Mesothelial cell of epicardium (in vitro differentiated cells): ENCODE measurements at places on chromosomes 5 and 9.

DNA sequence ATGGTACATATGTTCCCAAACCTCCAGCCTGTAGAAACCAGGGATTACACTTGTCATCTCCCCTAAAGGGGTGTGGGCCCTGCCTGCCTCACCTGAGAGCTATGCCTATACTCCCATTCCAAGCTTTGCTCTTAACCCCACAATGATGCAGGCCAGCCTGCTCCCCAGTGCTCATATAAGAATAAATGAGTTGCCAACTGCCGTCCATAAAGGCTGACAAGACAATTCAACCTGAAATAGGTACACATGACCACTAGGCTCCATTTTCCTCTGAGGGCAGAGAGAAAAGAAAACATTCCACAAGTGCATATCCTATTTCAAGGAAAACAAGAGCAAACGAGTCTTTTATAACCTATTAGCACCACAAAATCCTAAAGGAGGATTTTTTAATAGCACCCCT is 28.4 kb downstream of the SKP1 start:
- H3K4me1 ChIP-seq, result peaks cover 13% of the 10 kb centered on the region
- DNase-seq, result no peak
- peak overlapping the region; percentile 33 for H3K27ac ChIP-seq
- H3K4me3 ChIP-seq, result no peak overlapping the region
- H3K27me3 ChIP-seq, result no peaks in the 10 kb centered on the region

GRCh38 chr5:175032741-175033151 is 308.4 kb downstream of the MSX2 start:
- DNase-seq, result no peak
- no peak overlapping the region for H3K4me3 ChIP-seq
- no peaks in the 10 kb centered on the region for H3K4me1 ChIP-seq
- peaks cover 24% of the 10 kb centered on the region for H3K27me3 ChIP-seq
- no peak overlapping the region for H3K27ac ChIP-seq
- H3K36me3 ChIP-seq, result no peaks in the 10 kb centered on the region

- H3K27ac ChIP-seq, result no peak overlapping the region
- peaks cover 15% of the 10 kb centered on the region for H3K27me3 ChIP-seq
- no peak for DNase-seq
- peaks cover 9% of the 10 kb centered on the region for H3K4me1 ChIP-seq
These were observed 149.5 kb upstream of the PTCH1 start for GRCh38 chr9:95666096-95666784.

- H3K27ac ChIP-seq, result no peak overlapping the region
- H3K36me3 ChIP-seq, result no peaks in the 10 kb centered on the region
- H3K4me3 ChIP-seq, result no peak overlapping the region
- H3K27me3 ChIP-seq, result peaks cover 9% of the 10 kb centered on the region
- no peaks in the 10 kb centered on the region for H3K4me1 ChIP-seq
These were observed 75.6 kb downstream of the DMRTA1 start for GRCh38 chr9:22522206-22522740.

GRCh38 chr9:91320299-91320698 is 41.4 kb downstream of the AUH start:
- no peaks in the 10 kb centered on the region for H3K27me3 ChIP-seq
- no peak overlapping the region for H3K4me3 ChIP-seq
- peaks cover 2% of the 10 kb centered on the region for H3K36me3 ChIP-seq
- H3K27ac ChIP-seq, result no peak overlapping the region

DNA sequence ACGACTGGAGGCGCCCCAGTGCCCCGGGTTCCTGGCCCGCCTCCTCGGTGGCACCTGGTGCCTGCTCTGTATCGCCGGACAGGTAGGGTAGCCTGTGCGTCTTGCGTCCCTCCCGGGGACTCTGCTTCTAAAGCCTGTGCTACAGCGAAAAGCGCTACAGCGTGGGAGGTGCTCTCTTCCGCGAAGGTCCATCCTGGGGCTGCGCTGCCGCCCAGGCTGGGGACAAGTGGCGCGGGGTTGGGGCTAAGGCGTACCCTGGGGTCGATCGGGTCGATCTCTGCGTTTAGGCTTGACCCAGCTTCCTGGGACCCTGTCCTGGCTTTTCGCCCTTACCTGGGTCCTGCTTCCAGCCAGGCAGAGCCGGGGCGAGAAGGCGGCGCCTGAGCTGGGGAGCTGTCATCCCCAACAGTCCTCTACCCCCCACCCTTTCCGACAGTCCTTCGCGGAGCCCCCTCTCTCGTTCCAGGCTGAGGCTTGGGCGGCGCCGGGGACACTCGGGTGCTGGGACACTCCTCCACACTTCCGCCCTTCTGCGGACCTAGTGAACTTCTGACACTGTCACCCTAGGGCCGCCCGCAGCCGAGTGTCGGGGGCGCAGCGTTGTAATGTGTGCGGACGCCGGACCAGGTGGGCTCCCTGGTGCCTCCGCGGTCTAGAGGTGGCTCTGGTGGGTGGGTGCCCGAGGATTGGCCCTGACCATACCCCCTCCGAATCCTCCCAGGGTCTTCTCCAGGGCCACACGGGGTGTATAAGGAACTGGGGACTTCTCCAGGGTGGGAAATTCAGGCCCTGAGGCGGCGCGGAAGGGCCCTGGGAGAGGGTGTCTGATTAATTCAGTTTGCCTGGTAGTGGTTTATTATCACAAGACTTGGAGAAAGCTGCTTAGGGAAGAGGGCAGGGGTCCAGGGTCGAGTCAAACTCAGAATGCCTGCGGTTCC is 328.2 kb downstream of the SH3GL2 start:
- peaks cover 2% of the 10 kb centered on the region for H3K36me3 ChIP-seq
- peaks cover 21% of the 10 kb centered on the region for H3K4me1 ChIP-seq
- no peak for DNase-seq
- no peak overlapping the region for H3K27ac ChIP-seq

GRCh38 chr5:58133631-58134296 is 326.1 kb downstream of the PLK2 start:
- H3K27ac ChIP-seq, result peak overlapping the region; percentile 50
- H3K36me3 ChIP-seq, result no peaks in the 10 kb centered on the region
- peaks cover 20% of the 10 kb centered on the region for H3K4me1 ChIP-seq
- H3K4me3 ChIP-seq, result no peak overlapping the region

GRCh38 chr5:61142811-61143210 is 19.5 kb downstream of the SMIM15 start:
- H3K36me3 ChIP-seq, result no peaks in the 10 kb centered on the region
- DNase-seq, result no peak
- no peak overlapping the region for H3K27ac ChIP-seq
- H3K4me1 ChIP-seq, result peaks cover 8% of the 10 kb centered on the region

GRCh38 chr9:90029996-90030395 is 425.2 kb downstream of the GADD45G start:
- DNase-seq, result no peak
- H3K4me1 ChIP-seq, result no peaks in the 10 kb centered on the region
- H3K36me3 ChIP-seq, result no peaks in the 10 kb centered on the region
- H3K27ac ChIP-seq, result no peak overlapping the region
- peaks cover 19% of the 10 kb centered on the region for H3K27me3 ChIP-seq
- no peak overlapping the region for H3K4me3 ChIP-seq

GRCh38 chr5:119287547-119288111 is 68.2 kb upstream of the TNFAIP8 start:
- peak overlapping the region; percentile 96 for H3K27ac ChIP-seq
- H3K36me3 ChIP-seq, result peaks cover 3% of the 10 kb centered on the region
- peak overlapping the region; percentile 19 for H3K4me3 ChIP-seq
- no peaks in the 10 kb centered on the region for H3K27me3 ChIP-seq

- peaks cover 20% of the 10 kb centered on the region for H3K27me3 ChIP-seq
- H3K27ac ChIP-seq, result no peak overlapping the region
- DNase-seq, result no peak
These were observed 25.1 kb upstream of the LPCAT1 start for GRCh38 chr5:1548702-1549474.

DNA sequence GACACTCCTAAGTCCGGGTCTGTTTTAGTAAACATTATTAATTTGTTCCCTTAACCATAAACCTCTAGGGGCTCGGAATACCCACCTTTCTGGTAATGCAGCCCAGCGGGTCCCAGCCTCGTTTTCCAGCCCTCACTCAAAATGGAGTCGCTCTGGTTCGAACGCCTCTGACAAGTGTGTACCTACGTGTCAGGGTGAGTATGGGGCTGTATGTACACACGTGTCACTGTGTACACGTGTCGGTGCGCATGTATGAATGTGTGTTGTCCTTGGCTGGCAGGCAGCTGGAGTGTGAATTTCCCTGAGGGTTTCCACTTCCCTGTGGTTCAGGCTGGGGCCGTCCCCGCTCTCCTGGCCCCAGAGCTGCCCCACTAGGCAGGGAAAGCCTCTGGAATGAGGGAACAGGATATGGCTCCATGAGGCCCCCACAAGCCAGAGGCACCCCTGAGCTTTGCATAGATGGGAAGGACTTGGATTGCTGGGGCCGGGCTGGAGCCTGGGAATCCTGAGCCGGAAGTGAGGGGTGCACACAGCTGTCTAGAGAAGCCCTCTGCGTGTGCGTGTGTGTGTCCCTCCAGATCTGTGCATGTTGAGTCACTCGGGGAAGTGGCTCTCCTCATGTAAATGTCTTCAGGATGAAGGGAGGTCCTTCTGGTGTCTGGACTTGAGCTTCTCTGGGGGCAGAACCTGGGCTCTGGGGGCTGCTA is 160.8 kb upstream of the IER5L start:
- H3K4me1 ChIP-seq, result peaks cover 37% of the 10 kb centered on the region
- no peaks in the 10 kb centered on the region for H3K27me3 ChIP-seq
- DNase-seq, result no peak
- peaks cover 7% of the 10 kb centered on the region for H3K36me3 ChIP-seq
- no peak overlapping the region for H3K4me3 ChIP-seq

GRCh38 chr5:67119010-67119409 is 77.6 kb downstream of the CD180 start:
- no peak for DNase-seq
- H3K27ac ChIP-seq, result no peak overlapping the region
- H3K4me1 ChIP-seq, result peaks cover 11% of the 10 kb centered on the region
- H3K36me3 ChIP-seq, result peaks cover 12% of the 10 kb centered on the region

- H3K4me1 ChIP-seq, result no peaks in the 10 kb centered on the region
- H3K36me3 ChIP-seq, result no peaks in the 10 kb centered on the region
- H3K4me3 ChIP-seq, result no peak overlapping the region
- no peak overlapping the region for H3K27ac ChIP-seq
These were observed 240.3 kb downstream of the CACNA1B start for GRCh38 chr9:138117836-138118235.

- H3K27ac ChIP-seq, result no peak overlapping the region
- H3K4me1 ChIP-seq, result peaks cover 2% of the 10 kb centered on the region
- H3K27me3 ChIP-seq, result peaks cover 87% of the 10 kb centered on the region
These were observed 20.3 kb upstream of the UNC5A start for GRCh38 chr5:176789873-176790615.

- H3K36me3 ChIP-seq, result no peaks in the 10 kb centered on the region
- DNase-seq, result no peak
- H3K4me3 ChIP-seq, result no peak overlapping the region
- H3K4me1 ChIP-seq, result no peaks in the 10 kb centered on the region
These were observed 41.9 kb downstream of the SYK start for GRCh38 chr9:90843525-90843924.

GRCh38 chr5:83000428-83000827 is 76.8 kb downstream of the TMEM167A start:
- H3K27ac ChIP-seq, result no peak overlapping the region
- H3K4me3 ChIP-seq, result no peak overlapping the region
- no peak for DNase-seq
- no peaks in the 10 kb centered on the region for H3K36me3 ChIP-seq
- H3K4me1 ChIP-seq, result peaks cover 27% of the 10 kb centered on the region
- no peaks in the 10 kb centered on the region for H3K27me3 ChIP-seq

- H3K4me1 ChIP-seq, result peaks cover 17% of the 10 kb centered on the region
- DNase-seq, result no peak
- no peaks in the 10 kb centered on the region for H3K27me3 ChIP-seq
- H3K36me3 ChIP-seq, result no peaks in the 10 kb centered on the region
- no peak overlapping the region for H3K4me3 ChIP-seq
- H3K27ac ChIP-seq, result no peak overlapping the region
These were observed 64.0 kb upstream of the KCNN2 start for GRCh38 chr5:114297915-114298314.

- no peak overlapping the region for H3K27ac ChIP-seq
- peak overlapping the region; percentile 36 for H3K4me3 ChIP-seq
- H3K27me3 ChIP-seq, result peaks cover 90% of the 10 kb centered on the region
- no peaks in the 10 kb centered on the region for H3K36me3 ChIP-seq
- DNase-seq, result peak; percentile 45
These were observed 1.5 kb upstream of the GABBR2 start for GRCh38 chr9:98709968-98710965.

DNA sequence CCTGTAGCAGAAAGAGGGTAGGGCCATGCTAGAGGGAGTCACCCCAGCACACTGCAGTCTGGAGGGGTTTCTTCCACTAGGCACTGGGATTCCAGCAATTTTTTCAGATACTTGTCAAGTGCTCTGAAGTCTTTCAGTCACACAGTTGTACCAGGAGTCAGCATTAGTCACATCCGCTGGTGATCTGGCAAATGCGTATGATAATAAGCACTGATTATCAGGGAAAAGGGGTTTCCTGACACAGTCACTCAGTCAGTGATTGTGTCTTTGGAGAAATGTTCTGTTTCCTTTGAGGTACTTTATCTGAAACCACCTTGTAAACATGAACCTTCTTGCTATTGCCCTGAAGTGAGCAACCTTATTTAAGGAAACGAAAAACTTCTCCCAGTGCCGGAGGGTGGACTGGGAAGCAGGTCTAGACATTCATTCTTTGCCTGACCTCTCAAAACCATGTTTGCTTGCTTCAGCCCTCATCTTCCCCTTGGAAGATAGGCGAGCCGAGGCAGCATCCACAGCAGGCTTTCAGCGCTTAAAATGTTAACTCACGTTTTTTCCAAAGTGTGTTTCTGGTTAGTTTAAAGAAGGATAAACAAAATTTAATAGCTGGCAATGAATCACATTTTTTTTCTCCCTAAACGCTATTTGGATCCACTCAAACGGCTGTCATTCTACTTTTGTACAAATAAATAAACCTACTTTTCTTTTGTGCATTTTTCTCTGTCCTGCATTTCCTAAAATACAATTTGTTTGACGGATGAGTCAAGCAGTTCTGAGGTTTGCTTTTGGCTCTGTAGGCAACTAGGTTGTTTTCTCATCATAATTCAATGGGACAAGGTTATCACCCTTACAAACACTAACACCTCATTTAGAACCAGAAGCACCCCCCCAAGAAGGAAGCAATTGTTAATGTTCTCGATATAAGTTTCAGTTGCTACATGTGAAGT is 77.7 kb downstream of the FOXD1 start:
- H3K4me3 ChIP-seq, result no peak overlapping the region
- no peaks in the 10 kb centered on the region for H3K36me3 ChIP-seq
- H3K4me1 ChIP-seq, result peaks cover 9% of the 10 kb centered on the region
- DNase-seq, result no peak
- H3K27ac ChIP-seq, result no peak overlapping the region
- H3K27me3 ChIP-seq, result no peaks in the 10 kb centered on the region

- no peak within 1 kb of the TSS for H3K27ac ChIP-seq
- H3K4me3 ChIP-seq, result peak within 1 kb of the TSS; percentile 59
- H3K27me3 ChIP-seq, result peaks cover 65% of the 10 kb centered on the region
- DNase-seq, result peak; percentile 38
- H3K4me1 ChIP-seq, result peaks cover 19% of the 10 kb centered on the region
- no peaks in the 10 kb centered on the region for H3K36me3 ChIP-seq
These were observed at the start of gene CFAP77 for GRCh38 chr9:132409828-132410528. Gene CFAP77 (plus strand): TSS chr9:132410211. CDS start chr9:132410272, 61 bp downstream.

GRCh38 chr5:9774472-9775079 is 144.4 kb upstream of the TAS2R1 start:
- H3K4me3 ChIP-seq, result no peak overlapping the region
- H3K27me3 ChIP-seq, result no peaks in the 10 kb centered on the region
- H3K36me3 ChIP-seq, result no peaks in the 10 kb centered on the region
- H3K4me1 ChIP-seq, result no peaks in the 10 kb centered on the region
- no peak overlapping the region for H3K27ac ChIP-seq
- no peak for DNase-seq
